ENCODE measurements at places on chromosomes 1 and 21. TPM values are rescaled to one million over a fixed set of nuclear protein-coding genes. Genes with fewer than 3 reads are reported as not detected.

OR2G6 gene
- total RNA-seq, result not detected

SLAMF1 gene
- not detected for total RNA-seq

GPR161 gene
- 25.7 TPM for total RNA-seq

NBPF6 gene
- not detected for total RNA-seq

PTCH2 gene
- total RNA-seq, result 1.3 TPM

ZMYND12 gene
- 1.1 TPM for total RNA-seq

DNA sequence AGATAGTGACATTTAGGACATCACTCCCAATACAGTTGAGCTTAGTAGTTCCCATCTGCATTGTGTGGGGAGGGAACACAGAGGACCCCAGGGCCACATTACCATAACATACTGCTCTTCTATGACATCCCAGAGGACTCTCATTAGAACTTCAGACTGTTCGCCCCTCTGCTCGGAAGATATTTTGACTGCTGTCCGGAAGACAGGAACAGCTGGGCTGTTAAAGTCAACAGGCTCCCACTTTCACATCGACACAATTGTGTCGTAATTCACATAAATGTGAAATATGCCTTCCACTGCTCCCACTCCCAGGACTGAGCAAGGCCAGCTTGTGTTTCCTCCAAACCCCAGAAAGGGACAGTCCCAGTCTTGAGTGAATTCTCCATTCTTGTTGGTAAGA lies 158.4 kb downstream of the SEC16B start:
- H3K4me3 ChIP-seq, result no peak overlapping the region
- no peaks in the 10 kb centered on the region for H3K27me3 ChIP-seq
- no peaks in the 10 kb centered on the region for H3K4me1 ChIP-seq
- H3K27ac ChIP-seq, result no peak overlapping the region
- DNase-seq, result no peak

DNA sequence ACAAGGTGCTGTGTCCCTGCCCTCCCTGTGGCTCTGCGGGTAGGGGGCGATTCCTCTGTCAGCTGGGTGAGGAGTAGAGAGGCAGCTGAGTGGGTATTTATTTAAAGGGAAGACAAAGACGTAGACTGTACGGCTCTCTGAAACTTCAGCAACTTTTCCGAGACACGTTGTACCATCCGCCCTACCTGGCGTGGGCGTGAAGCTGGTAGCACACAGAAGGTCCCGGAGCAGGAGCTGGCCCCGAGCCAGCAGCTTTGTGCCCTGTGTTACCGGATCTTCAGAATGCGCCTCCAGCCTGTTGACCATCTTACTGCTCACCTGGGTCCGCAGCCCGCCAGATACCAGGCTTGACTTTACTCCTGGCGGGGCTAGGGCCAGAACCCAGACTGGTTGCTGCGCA lies 34.9 kb downstream of the PRKCZ start:
- H3K4me3 ChIP-seq, result no peak overlapping the region
- DNase-seq, result no peak
- H3K27ac ChIP-seq, result no peak overlapping the region
- no peaks in the 10 kb centered on the region for H3K4me1 ChIP-seq
- H3K27me3 ChIP-seq, result no peaks in the 10 kb centered on the region
- H3K36me3 ChIP-seq, result no peaks in the 10 kb centered on the region

DNA sequence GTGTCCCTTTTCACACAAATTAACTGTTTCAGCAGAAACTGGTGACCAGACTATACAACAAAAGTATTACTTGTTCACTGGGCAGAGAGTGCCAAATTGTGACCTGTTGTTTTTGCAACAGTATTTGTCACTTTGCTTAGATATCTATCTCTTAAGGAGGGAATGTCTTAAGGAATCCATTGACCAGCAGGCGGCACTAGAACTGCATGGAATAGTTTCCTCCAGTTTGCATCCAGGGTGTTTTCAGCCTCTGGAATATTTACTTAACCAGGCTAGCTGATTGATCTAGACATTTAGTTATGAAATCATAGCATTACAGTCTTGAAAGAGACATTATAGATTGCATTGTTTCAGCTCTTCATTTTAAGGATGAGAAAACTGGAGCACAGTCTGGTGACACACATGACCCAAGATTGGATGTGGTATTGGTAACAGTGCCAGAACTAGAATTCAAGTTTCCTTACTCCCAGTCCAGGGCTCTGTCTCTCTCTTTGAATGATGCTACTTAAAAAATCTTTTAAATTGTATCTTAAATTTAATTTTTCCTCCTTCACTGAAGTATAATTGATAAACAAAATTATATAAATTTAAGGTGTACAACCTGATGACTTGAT lies 16.9 kb downstream of the RPTN start:
- no peaks in the 10 kb centered on the region for H3K4me1 ChIP-seq
- H3K4me3 ChIP-seq, result no peak overlapping the region
- peak; percentile 79 for DNase-seq
- H3K36me3 ChIP-seq, result no peaks in the 10 kb centered on the region
- H3K27me3 ChIP-seq, result no peaks in the 10 kb centered on the region

GRCh38 chr1:208148380-208148779 lies 95.8 kb downstream of the PLXNA2 start:
- no peak overlapping the region for H3K27ac ChIP-seq
- no peaks in the 10 kb centered on the region for H3K27me3 ChIP-seq
- no peak overlapping the region for H3K4me3 ChIP-seq
- no peak for DNase-seq
- peaks cover 23% of the 10 kb centered on the region for H3K4me1 ChIP-seq
- peaks cover 79% of the 10 kb centered on the region for H3K36me3 ChIP-seq

DNA sequence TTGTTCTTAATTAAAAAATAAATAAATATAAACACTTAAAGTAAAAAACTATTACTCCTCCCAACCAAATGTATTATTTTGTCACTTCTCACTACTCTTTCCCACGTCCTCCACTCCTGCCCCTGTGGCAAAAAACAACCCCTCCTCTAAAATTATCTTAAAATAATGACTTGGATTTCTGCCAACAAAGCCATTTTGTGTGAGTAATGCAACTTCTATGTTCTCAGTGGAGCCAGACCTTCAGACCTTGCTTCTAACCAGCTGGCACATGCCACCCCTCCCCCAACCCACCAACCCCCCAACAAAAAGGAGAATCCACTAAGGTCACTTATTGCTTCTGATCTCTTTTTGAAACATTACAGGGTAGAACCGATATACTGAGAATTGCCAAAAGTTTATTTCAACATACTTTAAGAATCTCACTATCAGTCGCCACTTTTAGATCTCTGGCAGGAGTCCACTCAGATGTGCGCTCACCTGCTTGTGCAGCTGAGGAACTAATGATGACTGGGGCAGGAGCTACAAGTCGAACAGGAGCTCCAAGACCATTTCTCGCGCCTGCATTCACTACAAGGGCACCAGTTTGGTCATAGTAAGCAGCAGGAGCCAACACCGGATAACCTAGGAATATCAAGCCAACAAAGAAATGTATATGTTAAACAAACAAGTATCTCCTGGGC lies 58.3 kb upstream of the SDC3 start:
- peaks cover 96% of the 10 kb centered on the region for H3K36me3 ChIP-seq
- no peak overlapping the region for H3K4me3 ChIP-seq
- no peaks in the 10 kb centered on the region for H3K27me3 ChIP-seq

DNA sequence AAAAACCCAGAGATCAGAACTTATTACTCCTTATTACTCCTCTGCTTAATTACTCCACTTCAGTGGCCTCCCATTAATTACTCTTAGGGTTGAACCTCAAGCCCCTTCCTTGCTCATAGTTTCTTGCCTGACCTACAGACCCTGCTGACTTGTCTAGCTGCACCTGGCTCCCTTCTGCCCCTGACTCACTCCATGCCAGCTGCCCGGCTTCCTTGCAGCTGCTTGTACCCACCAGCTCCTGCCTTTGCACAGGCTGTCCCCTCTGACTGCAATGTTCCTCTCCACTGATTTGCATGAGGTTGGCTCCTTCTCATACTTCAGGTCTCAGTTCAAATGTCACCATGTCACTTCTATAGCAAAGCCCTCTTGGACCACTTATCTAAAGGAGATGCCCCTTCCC lies 1.9 kb upstream of the PTPRU start:
- peaks cover 50% of the 10 kb centered on the region for H3K27me3 ChIP-seq
- H3K4me3 ChIP-seq, result no peak overlapping the region
- no peak for DNase-seq
- no peak overlapping the region for H3K27ac ChIP-seq

- DNase-seq, result no peak
- H3K27me3 ChIP-seq, result no peaks in the 10 kb centered on the region
- no peaks in the 10 kb centered on the region for H3K4me1 ChIP-seq
- H3K4me3 ChIP-seq, result no peak overlapping the region
- H3K36me3 ChIP-seq, result no peaks in the 10 kb centered on the region
- no peak overlapping the region for H3K27ac ChIP-seq
These were observed 305.0 kb downstream of the ST6GALNAC3 start for GRCh38 chr1:76379506-76379905.

Data from endodermal cell (in vitro differentiated cells).